Activated CD4-positive, alpha-beta memory T cell treated with anti-CD3 and anti-CD28 coated beads for 36 hours (primary cell): ENCODE measurements at places on chromosomes 12 and 14. TPM values are rescaled to one million over a fixed set of nuclear protein-coding genes. Genes with fewer than 3 reads are reported as not detected.

Gene OR6C68
- not detected for total RNA-seq

Gene GRIN2B
- total RNA-seq = not detected

Gene SCN8A
- total RNA-seq = 0.51 TPM

Gene SLC25A21
- total RNA-seq = not detected

GRCh38 chr14:90388437-90388836 lies 8.4 kb upstream of the CALM1 start:
- DNase-seq = peak; percentile 38
- H3K4me3 ChIP-seq = no peak overlapping the region
- H3K36me3 ChIP-seq = no peaks in the 10 kb centered on the region
- H3K27ac ChIP-seq = peak overlapping the region; percentile 6
- H3K4me1 ChIP-seq = peaks cover 39% of the 10 kb centered on the region
- no peaks in the 10 kb centered on the region for H3K27me3 ChIP-seq

GRCh38 chr14:86357876-86358275 lies 827.9 kb downstream of the FLRT2 start:
- H3K27ac ChIP-seq = no peak overlapping the region
- no peaks in the 10 kb centered on the region for H3K27me3 ChIP-seq
- H3K36me3 ChIP-seq = no peaks in the 10 kb centered on the region
- DNase-seq = no peak
- H3K4me1 ChIP-seq = no peaks in the 10 kb centered on the region

DNA sequence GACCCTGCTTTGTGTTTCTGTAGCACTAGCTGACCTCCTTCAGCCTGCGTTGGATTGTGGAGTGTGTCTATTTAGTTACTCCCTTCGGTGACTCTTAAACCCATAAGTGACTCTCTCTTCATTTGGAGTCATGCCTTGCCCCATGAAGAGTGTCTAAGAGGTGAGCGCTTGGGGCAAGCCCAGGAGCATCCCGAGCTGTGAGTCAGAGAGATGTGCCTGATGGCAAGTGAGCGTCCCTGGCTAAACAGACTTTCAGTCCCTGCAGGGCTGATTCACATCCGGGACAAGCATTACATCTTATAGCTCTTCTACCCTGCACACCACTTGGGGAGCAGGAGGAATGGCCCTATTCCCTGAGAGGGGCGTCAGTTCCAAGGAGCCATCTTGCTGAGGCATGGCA lies 24.3 kb upstream of the ATF1 start:
- peaks cover 8% of the 10 kb centered on the region for H3K4me1 ChIP-seq
- DNase-seq = no peak
- peaks cover 49% of the 10 kb centered on the region for H3K36me3 ChIP-seq
- no peak overlapping the region for H3K27ac ChIP-seq

GRCh38 chr14:24673059-24673458 lies 39.1 kb upstream of the GZMB start:
- DNase-seq = no peak
- H3K4me3 ChIP-seq = peak overlapping the region; percentile 62
- H3K27me3 ChIP-seq = no peaks in the 10 kb centered on the region
- H3K4me1 ChIP-seq = peaks cover 78% of the 10 kb centered on the region
- peaks cover 1% of the 10 kb centered on the region for H3K36me3 ChIP-seq

GRCh38 chr12:101829639-101830366 lies 956 bp downstream of the GNPTAB start:
- H3K36me3 ChIP-seq = no peaks in the 10 kb centered on the region
- H3K27me3 ChIP-seq = no peaks in the 10 kb centered on the region
- H3K27ac ChIP-seq = peak overlapping the region; percentile 81
- H3K4me3 ChIP-seq = peak overlapping the region; percentile 96
- peaks cover 44% of the 10 kb centered on the region for H3K4me1 ChIP-seq

DNA sequence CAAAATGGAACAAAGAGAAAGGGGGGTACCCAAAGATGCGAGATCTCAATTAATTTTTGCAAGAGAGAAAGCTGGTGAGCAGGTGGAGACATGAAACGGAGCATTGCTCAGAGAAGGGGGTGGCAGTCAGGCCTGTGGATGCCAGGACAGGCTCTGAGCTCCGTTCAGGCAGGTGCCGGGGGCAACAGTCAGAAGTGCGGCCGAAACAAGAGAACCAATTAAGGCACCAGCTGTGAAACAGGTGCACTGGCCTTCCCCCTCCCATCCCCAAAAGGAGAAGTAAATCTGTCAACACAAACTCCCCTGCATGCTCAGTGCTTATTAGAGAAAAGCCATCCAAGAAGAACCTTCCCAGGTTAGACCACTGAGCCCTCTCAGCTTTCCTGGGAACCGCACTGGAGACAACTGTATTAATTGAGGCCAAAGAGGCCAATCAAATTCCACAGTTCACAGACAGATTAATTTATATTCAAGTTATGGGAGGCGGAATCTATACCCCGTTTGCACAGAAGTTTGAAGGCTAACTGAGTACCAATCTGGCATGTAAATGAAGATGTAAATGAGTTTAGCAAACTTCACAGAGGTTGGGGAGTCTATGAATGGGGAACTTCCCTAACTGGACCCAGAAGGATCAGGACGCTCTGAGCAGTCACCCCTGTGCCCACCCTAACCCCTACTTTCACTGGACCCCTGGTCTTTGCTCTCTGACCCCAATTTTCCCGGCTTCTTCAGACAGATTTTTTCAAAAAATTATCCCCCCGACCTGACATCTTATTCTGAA lies 20.9 kb downstream of the OAS2 start:
- H3K4me3 ChIP-seq = no peak overlapping the region
- no peaks in the 10 kb centered on the region for H3K27me3 ChIP-seq
- H3K27ac ChIP-seq = no peak overlapping the region
- peaks cover 83% of the 10 kb centered on the region for H3K36me3 ChIP-seq
- no peak for DNase-seq
- H3K4me1 ChIP-seq = no peaks in the 10 kb centered on the region

GRCh38 chr14:21924479-21924878 lies 250.9 kb upstream of the OR4E1 start:
- H3K4me1 ChIP-seq = peaks cover 43% of the 10 kb centered on the region
- H3K27ac ChIP-seq = peak overlapping the region; percentile 88
- no peaks in the 10 kb centered on the region for H3K27me3 ChIP-seq
- peak overlapping the region; percentile 50 for H3K4me3 ChIP-seq

DNA sequence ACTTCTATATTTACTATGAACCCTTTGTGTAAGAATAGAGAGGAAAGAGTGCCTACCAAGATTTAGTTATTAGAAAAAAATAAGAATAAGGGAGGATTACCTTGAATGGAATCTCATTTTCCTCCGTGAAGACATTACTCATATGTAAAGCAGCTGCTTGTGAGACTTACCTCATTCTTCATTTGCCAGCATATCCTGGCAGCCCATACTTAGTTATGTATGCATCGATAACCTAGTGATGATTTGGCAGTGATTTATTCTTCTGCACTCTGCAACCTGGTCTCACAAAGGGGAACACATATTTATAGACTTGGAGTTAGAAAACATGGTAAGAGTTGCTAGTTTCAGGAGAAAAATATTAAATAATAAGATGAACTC lies 56.8 kb downstream of the LRFN5 start:
- no peaks in the 10 kb centered on the region for H3K4me1 ChIP-seq
- H3K4me3 ChIP-seq = no peak overlapping the region
- H3K36me3 ChIP-seq = no peaks in the 10 kb centered on the region

DNA sequence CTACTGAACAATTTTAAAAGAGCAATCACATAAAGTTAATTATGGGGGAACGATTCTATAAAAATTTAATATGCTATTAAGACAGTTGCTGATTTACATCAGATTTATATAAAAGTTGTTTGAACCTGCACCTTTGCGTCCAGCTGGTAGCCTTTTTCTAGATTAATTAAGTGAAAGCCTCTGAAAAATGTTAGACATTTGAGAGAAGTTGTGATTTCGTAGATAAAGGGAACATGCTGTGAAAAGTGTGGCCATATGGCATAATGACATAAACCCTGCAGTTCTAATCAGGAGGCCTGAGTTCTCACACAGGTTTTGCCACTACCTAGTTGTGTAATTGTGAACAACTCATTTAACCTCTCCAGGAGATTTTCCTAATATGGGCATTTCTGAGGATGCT lies 187.2 kb downstream of the TMTC2 start:
- H3K4me3 ChIP-seq = no peak overlapping the region
- no peaks in the 10 kb centered on the region for H3K27me3 ChIP-seq
- no peak for DNase-seq
- H3K27ac ChIP-seq = no peak overlapping the region
- H3K4me1 ChIP-seq = peaks cover 11% of the 10 kb centered on the region

GRCh38 chr12:95435355-95435754 lies 38.6 kb upstream of the METAP2 start:
- H3K36me3 ChIP-seq = no peaks in the 10 kb centered on the region
- H3K27me3 ChIP-seq = peaks cover 4% of the 10 kb centered on the region
- DNase-seq = no peak
- no peak overlapping the region for H3K27ac ChIP-seq
- no peak overlapping the region for H3K4me3 ChIP-seq
- no peaks in the 10 kb centered on the region for H3K4me1 ChIP-seq

GRCh38 chr12:130559806-130560205 lies 156.3 kb downstream of the RIMBP2 start:
- H3K27ac ChIP-seq = no peak overlapping the region
- H3K4me3 ChIP-seq = no peak overlapping the region
- no peaks in the 10 kb centered on the region for H3K4me1 ChIP-seq
- H3K36me3 ChIP-seq = no peaks in the 10 kb centered on the region
- H3K27me3 ChIP-seq = no peaks in the 10 kb centered on the region
- DNase-seq = no peak

DNA sequence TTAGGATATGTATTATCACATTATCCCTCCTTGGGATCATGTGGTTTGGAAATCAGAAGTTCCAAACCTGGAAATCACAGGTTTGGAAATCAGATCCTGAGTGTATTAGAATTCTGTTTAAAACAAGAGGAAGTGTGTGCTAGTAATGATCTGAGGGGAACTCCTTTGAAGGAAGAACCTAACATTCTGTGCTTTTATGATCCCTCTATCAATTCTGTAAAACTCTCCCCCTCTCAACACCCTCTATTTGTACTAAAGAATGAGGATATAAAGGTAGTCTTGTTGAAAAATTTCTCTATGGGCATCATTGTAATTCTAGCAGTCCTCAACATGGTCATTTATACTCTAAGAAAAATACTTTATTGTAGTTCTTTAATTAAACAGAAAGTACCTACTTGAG lies 97.4 kb downstream of the SRGAP1 start:
- H3K4me1 ChIP-seq = peaks cover 2% of the 10 kb centered on the region
- DNase-seq = no peak
- no peaks in the 10 kb centered on the region for H3K27me3 ChIP-seq
- no peak overlapping the region for H3K27ac ChIP-seq

- DNase-seq = no peak
- H3K4me3 ChIP-seq = no peak overlapping the region
- no peaks in the 10 kb centered on the region for H3K36me3 ChIP-seq
- H3K27me3 ChIP-seq = peaks cover 21% of the 10 kb centered on the region
Measured at GRCh38 chr14:104972301-104973134, 5.7 kb downstream of the AHNAK2 start.

DNA sequence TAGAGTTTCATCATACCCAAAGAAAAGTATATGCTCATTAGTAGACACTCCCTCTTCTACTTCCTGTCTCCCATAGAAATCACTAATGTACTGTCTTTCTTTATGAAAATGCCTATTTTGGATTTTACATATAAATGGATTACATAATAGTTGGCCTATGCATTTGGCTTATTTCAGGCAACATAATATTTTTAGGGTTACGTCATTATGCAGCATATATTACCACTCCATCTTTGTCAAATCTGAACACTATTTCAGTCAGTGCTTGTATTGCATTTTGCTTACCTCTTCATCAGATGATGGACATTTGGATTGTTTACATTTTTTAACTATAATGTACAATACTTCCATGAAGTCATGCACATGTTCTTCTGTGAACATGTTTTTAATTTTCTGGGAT lies 1406.1 kb downstream of the LRFN5 start:
- no peak overlapping the region for H3K4me3 ChIP-seq
- no peak for DNase-seq
- H3K4me1 ChIP-seq = no peaks in the 10 kb centered on the region
- no peak overlapping the region for H3K27ac ChIP-seq
- H3K27me3 ChIP-seq = no peaks in the 10 kb centered on the region
